ENCODE measurements at places on chromosomes 13 and 19. TPM values are rescaled to one million over a fixed set of nuclear protein-coding genes. Genes with fewer than 3 reads are reported as not detected.

DNA sequence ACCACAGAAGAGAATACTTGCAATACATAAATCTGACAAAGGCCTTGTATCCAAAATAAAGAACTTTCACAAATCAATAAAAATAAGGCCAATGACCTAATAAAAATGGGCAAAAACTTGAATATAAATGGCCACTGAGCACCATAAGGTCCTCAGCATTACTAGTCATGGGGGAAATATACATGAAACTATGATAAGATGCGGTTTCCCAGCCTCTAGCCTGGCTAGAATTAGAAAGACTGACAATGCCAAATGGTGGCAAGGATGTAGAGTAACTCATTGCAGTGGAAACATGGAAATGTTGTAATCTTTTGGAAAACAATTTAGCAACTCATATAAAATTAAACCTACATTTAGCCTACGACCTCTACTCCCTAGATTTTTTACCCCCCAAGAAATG is 227.1 kb downstream of the GGACT start:
- no peak for DNase-seq
- H3K27me3 ChIP-seq: no peaks in the 10 kb centered on the region
- no peaks in the 10 kb centered on the region for H3K4me1 ChIP-seq
- H3K36me3 ChIP-seq: no peaks in the 10 kb centered on the region
- H3K27ac ChIP-seq: no peak overlapping the region

DNA sequence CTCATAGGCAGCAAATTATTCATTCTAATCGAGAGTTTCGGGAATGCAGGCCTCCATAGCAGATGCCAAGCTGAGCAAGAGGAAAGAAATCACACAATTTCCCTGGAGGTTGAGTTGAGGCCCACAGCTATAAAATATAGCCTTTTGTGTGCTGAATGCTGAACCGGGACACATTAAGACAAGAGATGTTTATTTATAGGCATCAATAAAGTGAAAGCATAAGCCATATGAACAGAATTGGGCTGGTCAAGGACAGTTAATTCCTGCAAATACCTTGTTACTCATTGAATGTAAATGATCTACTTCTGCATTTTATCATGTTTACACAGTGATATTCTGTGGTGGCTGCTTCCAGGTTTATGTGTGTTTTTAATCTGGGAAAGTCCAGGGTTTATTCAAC is 461.7 kb downstream of the KLF12 start:
- no peaks in the 10 kb centered on the region for H3K36me3 ChIP-seq
- no peak overlapping the region for H3K27ac ChIP-seq
- H3K27me3 ChIP-seq: no peaks in the 10 kb centered on the region
- H3K4me1 ChIP-seq: no peaks in the 10 kb centered on the region
- H3K4me3 ChIP-seq: no peak overlapping the region

- H3K4me3 ChIP-seq: no peak overlapping the region
- H3K4me1 ChIP-seq: no peaks in the 10 kb centered on the region
- no peaks in the 10 kb centered on the region for H3K36me3 ChIP-seq
- DNase-seq: no peak
Measured at GRCh38 chr13:25927363-25927762, 124.5 kb downstream of the SHISA2 start.

DNA sequence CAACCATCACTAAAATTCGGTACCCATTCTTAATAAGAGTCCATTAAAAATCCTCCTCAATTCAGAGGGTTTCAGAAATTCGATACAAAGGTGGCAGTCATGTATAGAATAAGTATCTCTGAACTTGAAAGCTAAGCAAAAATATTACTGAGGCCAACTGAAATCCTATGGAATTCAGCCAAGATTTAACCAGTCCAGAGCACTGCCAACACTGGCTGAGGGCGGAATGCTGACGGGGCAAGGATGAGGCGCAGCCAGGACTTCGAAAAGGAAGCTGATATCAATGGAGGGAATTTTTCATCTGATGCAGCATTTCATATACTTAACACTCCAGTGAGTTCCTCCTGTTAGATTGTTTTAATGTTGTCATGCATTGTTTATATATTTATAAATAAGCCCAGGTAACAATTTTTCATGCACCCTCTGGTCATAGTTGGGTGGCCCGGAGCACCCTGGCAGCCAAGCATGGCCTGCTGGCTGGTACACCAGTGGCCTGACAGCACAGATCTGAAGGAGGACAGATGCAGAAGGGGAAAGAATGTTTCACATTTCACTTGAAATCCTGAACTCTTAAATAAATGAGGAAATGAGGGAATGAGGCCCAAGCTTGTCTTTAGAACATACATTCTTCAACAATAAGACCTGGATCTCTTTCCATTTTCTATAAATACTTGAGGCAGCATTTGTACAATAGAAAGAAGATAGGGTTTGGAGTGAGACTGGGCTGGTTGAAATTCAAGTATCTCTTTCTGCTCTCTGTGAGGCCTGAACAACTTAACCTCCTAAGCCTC is 41.5 kb downstream of the WDFY2 start:
- H3K4me1 ChIP-seq: peaks cover 52% of the 10 kb centered on the region
- no peak overlapping the region for H3K4me3 ChIP-seq
- H3K27me3 ChIP-seq: no peaks in the 10 kb centered on the region
- H3K27ac ChIP-seq: no peak overlapping the region

- no peak for DNase-seq
- H3K36me3 ChIP-seq: no peaks in the 10 kb centered on the region
- no peak overlapping the region for H3K4me3 ChIP-seq
- H3K27ac ChIP-seq: no peak overlapping the region
- H3K27me3 ChIP-seq: no peaks in the 10 kb centered on the region
Measured at GRCh38 chr19:19510432-19510831, 4.9 kb downstream of the TSSK6 start.

GRCh38 chr13:40259899-40260298 is 406.5 kb downstream of the FOXO1 start:
- no peak overlapping the region for H3K27ac ChIP-seq
- DNase-seq: no peak
- H3K27me3 ChIP-seq: no peaks in the 10 kb centered on the region
- no peak overlapping the region for H3K4me3 ChIP-seq
- H3K4me1 ChIP-seq: no peaks in the 10 kb centered on the region
- H3K36me3 ChIP-seq: no peaks in the 10 kb centered on the region

GRCh38 chr19:35435896-35436295 is 12.2 kb upstream of the FFAR2 start:
- no peak for DNase-seq
- peak overlapping the region; percentile 70 for H3K27ac ChIP-seq
- H3K27me3 ChIP-seq: no peaks in the 10 kb centered on the region
- no peaks in the 10 kb centered on the region for H3K36me3 ChIP-seq
- H3K4me3 ChIP-seq: no peak overlapping the region
- H3K4me1 ChIP-seq: peaks cover 28% of the 10 kb centered on the region

DNA sequence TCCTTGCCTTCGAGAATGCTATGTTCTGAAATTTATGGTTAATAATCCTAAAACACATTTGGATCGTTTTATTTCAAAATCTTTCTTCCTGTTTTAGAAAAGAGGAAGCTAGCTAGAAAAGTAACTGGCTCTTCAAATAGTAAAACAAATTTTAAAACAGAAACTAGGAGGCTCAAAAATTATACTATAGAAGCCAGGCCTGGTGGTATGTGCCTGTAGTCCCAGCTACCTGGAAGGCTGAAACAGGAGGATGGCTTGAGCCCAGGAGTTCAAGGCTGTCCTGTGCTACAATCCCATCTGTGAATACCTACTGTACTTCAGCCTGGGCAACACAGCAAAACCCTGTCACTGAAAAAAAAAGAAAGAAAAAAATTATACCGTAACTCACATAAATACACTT is 57.9 kb downstream of the ELF1 start:
- H3K36me3 ChIP-seq: no peaks in the 10 kb centered on the region
- peaks cover 50% of the 10 kb centered on the region for H3K4me1 ChIP-seq
- no peak for DNase-seq
- no peak overlapping the region for H3K4me3 ChIP-seq

DNA sequence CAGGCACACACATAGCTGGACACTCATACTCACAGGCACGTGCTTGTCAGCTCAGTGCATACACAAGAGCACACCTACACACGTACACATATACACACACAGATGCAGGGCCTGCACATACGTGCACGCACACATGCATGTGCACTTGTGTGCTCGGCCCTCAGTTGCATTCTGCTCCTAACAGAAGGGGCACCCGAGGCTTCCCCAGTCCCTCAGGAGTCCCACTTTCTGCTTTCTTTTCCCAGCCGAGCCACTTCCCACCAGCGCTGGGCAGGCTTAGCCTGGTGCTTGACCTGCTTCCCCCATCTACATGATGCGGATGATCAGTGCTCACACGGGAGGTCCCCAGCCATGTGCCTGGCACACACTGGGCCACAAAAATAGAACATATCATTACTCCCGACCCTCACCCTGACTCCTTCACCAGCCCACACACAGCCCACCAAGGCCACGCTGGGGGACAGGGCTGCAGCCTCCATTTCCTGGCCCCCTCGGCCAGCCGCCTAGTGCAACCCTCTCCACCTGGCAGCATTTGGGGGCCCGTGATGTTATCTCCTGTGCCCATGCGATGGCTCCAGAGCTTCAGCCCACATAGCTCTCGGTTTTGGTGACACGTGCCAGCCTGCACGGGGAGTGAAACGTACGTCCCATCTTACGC is 125.2 kb upstream of the SPACA7 start:
- H3K27me3 ChIP-seq: no peaks in the 10 kb centered on the region
- no peak overlapping the region for H3K4me3 ChIP-seq
- H3K36me3 ChIP-seq: no peaks in the 10 kb centered on the region
- no peak overlapping the region for H3K27ac ChIP-seq

- no peaks in the 10 kb centered on the region for H3K27me3 ChIP-seq
- DNase-seq: no peak
- H3K4me1 ChIP-seq: peaks cover 13% of the 10 kb centered on the region
Measured at GRCh38 chr19:44499559-44499958, 763 bp downstream of the ZNF180 start.

- DNase-seq: no peak
- no peaks in the 10 kb centered on the region for H3K4me1 ChIP-seq
- H3K27ac ChIP-seq: no peak overlapping the region
- H3K36me3 ChIP-seq: no peaks in the 10 kb centered on the region
- H3K27me3 ChIP-seq: no peaks in the 10 kb centered on the region
Measured at GRCh38 chr19:15213715-15214381, 13.1 kb upstream of the NOTCH3 start.

DNA sequence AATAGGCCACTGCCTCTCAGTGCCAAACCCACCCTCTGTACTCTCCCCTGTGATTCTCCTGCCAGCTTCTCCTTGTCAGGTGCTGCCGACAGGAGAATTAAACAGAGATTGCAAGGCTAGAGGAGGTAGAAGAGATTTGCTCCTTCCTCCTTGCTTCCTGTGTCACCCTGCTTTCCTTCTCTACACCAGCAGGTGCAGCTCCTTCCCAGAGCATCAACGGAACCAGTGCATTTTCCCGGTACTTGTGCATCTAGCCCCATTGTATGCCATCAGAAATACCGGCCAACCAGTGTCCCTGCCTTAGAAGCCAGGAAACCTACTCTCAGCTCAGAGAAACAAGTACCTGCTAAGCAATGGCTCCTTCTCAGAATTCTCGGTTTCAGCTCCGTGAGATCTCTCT is 253.2 kb downstream of the SUCLA2 start:
- no peaks in the 10 kb centered on the region for H3K36me3 ChIP-seq
- no peak for DNase-seq
- H3K4me1 ChIP-seq: no peaks in the 10 kb centered on the region
- H3K4me3 ChIP-seq: no peak overlapping the region
- no peaks in the 10 kb centered on the region for H3K27me3 ChIP-seq

DNA sequence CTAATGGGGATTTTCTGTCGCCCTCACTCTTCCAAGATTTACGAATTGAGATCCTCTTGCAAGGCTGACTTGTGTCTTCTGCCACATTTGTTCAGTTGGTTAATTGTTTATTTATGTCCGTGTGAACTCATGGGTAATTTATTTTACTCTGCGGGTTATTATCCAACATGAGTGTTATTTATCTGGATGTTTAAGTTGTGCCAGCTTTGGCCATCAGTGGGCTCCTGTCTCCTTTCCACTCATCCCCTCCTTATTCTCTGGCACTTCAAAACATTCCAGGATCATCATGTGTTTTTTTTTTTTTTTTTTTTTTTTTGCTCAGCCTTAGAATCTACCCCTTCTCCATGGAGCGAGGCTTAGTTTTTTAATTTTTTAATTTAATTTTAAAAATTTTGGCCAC is 19.0 kb downstream of the ACP7 start:
- no peak overlapping the region for H3K4me3 ChIP-seq
- no peaks in the 10 kb centered on the region for H3K4me1 ChIP-seq
- DNase-seq: no peak
- no peak overlapping the region for H3K27ac ChIP-seq
- peaks cover 2% of the 10 kb centered on the region for H3K27me3 ChIP-seq

GRCh38 chr19:30755581-30755980 is 383.4 kb downstream of the ZNF536 start:
- H3K4me1 ChIP-seq: no peaks in the 10 kb centered on the region
- DNase-seq: no peak
- no peak overlapping the region for H3K27ac ChIP-seq
- H3K36me3 ChIP-seq: no peaks in the 10 kb centered on the region
- no peaks in the 10 kb centered on the region for H3K27me3 ChIP-seq

DNA sequence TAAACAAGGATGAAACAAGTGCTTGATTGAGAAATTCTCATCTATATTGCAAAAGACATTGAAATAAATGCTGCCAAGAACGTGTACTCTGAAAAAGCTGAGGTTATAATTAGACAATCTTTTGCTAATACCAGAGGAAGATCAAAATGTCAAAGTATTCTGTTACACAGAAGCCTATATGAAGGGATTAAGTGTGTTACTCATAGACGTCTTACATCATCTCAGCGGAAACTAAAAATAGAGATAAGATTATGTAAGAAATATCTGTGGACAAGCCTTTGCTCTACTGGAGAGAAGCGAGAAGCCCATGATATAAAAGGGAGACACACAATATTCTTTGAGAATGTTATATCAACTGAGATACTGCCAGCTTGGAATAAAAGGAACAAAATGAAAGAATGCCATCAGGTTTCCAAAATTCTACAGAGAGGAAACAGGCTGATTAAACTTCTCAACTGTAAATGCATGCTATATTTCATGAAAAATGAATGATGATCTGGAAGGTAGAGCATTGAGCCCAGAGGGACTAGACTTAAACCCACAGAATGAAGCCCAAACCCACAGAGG is 699.0 kb downstream of the GPC5 start:
- H3K4me1 ChIP-seq: no peaks in the 10 kb centered on the region
- DNase-seq: no peak
- no peak overlapping the region for H3K4me3 ChIP-seq
- H3K27ac ChIP-seq: no peak overlapping the region

DNA sequence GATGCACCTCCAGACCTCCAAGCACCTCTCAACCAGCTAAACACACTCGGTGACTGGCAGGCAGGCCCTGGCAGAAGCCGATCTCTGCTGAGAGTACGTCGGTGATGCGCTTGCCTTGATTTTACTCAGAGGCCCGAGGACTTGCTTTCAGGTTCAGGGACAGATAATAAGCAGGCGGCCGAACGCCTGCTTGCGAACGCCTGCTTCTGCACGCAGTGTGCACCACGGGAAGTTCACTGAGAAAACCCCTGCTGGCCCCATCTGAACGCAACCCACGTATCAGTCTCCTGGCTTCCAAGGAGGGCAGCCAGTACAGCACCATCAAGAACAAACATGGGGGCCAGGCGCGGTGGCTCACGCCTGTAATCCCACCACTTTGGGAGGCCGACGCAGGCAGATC is 108.0 kb downstream of the STK24 start:
- no peak for DNase-seq
- H3K36me3 ChIP-seq: peaks cover 45% of the 10 kb centered on the region
- H3K4me1 ChIP-seq: peaks cover 39% of the 10 kb centered on the region
- H3K27ac ChIP-seq: no peak overlapping the region
- no peaks in the 10 kb centered on the region for H3K27me3 ChIP-seq

CBY2 gene
- total RNA-seq: not detected

GJB2 gene
- total RNA-seq: 217 TPM

PRR22 gene
- total RNA-seq: 0.98 TPM

MEIOSIN gene
- not detected for total RNA-seq

SOX1 gene
- not detected for total RNA-seq

RASIP1 gene
- 31.2 TPM for total RNA-seq

SIGLEC5 gene
- 0.49 TPM for total RNA-seq

DCLK1 gene
- total RNA-seq: 36.1 TPM

SYCN gene
- not detected for total RNA-seq

Data from vagina (tissue), 2 donors.